ENCODE measurements at places on chromosomes 4 and X. TPM values are rescaled to one million over a fixed set of nuclear protein-coding genes. Genes with fewer than 3 reads are reported as not detected.

GRCh38 chr4:134666640-134667039 lies 465.1 kb upstream of the PABPC4L start:
- no peak for ATAC-seq

Gene GPC4
- 70.2 TPM for total RNA-seq

GRCh38 chrX:154090731-154091130 lies 6.8 kb downstream of the MECP2 start:
- ATAC-seq, result no peak

DNA sequence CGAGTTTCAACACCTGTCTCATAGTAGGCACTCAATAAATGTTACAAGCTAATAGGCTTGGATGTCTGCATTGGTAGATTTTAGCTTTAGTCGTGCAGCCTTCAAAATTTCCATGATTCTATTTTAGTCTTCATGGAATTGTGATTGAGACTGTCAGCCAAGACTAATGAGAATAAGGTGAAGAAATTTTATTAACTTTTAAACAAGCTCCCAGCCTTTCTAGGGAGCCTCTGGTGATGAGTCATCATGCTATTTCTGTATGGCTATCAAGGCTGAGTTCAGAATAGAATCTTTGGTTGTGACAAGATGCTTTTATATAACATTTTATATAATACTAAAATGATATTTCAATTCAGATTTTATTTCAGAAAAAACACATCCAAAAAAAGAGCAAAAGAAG lies 685.8 kb downstream of the GABRG1 start:
- ATAC-seq, result no peak

Gene SYTL5
- total RNA-seq, result 1.3 TPM

DNA sequence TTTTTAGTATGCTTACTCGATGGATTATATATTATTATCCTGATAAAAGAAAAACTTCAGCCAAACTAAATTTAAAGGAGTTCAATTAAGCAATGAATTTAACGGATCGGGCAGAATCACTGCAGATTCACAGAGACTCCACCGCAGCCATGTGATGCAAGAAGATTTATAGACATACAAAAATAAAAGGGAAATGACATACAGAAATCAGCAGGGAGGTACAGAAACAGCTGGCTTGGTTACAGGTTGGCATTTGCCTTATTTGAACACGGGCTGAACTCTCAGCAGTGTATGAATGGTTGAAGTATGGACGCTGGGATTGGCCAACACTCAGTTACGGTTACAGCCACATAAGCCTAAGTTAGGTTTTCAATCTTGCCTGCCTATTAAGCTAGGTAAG lies 35.4 kb upstream of the DHRSX start:
- ATAC-seq, result no peak

- no peak for ATAC-seq
These were observed 101.4 kb downstream of the WWC2 start for GRCh38 chr4:183200453-183200852.

- no peak for ATAC-seq
These were observed 2.4 kb upstream of the MORF4L2 start for GRCh38 chrX:103688946-103689345.

Gene TRPC5OS
- not detected for total RNA-seq

All from gastroesophageal sphincter (tissue), 4 donors.